ENCODE measurements at places on chromosomes 12 and 14.

GRCh38 chr12:94267921-94268471, 119.6 kb downstream of the PLXNC1 start:
- no peak for DNase-seq

- DNase-seq, result no peak
These were observed at the start of gene KCNK10 for GRCh38 chr14:88323086-88323522. KCNK10 (minus strand) TSS chr14:88323269; CDS start chr14:88322798, 471 bp downstream.

GRCh38 chr14:89432226-89432625, 15.2 kb upstream of the FOXN3 start:
- DNase-seq, result no peak

DNA sequence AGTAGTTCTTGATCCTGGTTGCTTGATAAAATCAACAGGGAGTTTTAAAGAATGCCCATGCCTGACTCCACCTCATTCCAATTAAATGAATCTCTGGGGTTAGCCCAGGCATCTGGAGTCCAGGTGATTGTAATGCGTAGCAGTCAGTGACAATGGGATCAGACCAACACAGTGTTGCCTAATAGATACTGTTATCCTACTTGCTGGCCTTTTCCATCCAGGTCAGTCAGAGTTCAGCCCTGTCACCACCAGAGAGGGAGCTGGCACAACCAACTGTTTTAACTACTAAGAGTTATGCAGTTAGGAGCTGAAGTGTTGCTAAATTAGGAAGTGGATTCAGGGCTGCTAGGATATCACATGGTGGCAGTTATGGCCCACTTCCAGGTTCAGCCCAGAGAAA, 107.1 kb downstream of the GPR135 start:
- no peak for DNase-seq

DNA sequence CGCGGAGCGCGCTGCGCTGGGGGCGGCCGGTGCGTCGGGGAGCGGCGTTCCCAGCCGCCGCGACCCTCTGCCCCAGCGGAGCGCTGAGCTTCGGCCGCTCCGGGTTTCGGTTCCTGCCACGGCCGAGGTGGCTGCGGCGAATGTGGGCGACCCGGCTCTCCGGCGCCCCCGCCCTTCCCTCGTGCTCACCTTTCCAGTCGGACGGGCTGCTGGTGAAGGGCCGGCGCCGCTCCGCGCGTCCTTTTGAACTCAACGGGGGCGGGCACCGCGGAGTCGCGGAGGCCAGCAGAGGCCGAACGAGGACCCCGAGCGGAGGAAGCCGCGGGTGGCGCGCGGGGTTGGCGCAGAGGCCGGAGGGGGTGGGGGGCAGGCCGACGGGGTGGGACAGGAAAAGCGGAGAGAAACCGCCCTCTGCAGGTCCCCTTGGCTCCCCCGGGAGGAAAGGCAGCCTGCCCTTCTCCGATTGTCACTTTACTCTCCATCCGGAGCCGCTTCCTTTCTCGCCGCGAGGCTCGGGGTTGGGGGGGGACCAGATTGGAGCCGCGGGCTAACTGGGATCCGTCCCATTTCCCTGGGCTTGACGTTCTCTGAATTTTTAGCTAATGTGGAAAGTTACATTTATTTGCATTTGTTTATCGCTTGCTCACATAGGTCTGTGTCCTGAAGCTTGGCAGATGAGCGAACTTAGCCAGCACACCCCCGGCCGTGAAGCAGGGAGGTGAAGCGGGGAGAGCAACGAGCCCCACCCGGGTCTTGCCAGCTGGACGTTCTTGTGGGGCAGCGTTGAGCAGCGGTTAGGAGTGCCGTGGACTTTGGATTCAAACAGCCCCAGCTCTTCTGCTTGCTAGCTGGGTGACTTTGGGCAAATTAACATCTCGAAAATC, at the start of gene SMAGP:
SMAGP (minus strand) TSS at position 349 of the 884 bp plus-strand sequence. CDS start 1,137 bp downstream, outside the sequence.
- peak; percentile 22 for DNase-seq

DNA sequence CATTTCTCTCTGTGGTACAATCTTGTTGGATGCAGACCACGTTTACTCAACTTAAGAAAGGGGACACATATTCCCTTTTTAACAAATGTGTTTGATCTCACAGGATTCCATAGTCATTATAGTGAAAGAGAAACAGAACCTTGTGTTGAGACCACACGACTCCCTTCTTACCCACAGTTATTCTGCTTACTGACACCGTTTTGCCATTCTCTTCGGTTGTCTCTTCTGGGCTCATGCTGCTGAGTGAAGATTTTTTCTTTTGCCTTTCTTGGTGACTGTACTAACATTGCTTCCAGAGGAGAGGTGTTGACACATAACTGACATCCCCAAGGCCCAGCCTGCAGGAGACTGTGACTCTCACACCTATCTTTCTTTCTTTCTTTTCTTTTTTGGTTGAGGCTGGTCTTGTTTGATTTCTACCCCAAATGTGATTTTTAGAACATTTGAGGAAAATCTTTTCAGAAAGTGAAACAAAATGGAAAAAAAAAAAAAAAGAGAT, 61.2 kb upstream of the OTOGL start:
- no peak for DNase-seq

DNA sequence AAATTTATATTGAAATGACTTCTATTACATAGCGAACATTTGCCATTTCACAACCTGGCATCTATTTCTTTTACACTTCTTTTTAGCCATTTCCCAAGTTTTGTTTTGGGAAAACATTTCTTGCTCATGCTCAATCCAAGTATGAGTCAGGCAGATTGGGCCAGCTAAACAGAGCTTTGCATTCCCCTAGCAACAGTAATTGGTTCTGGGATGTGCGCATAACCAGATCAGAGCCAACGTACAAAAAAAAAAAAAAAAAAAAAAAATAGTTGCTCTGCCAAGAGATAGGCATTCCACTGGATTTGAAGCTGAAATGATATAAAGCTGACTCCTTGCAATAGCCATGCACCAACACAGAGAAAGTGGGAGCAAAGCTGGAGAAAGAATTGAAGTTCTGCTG, 37.5 kb downstream of the PLCZ1 start:
- DNase-seq, result peak; percentile 62

GRCh38 chr12:47164724-47165439, 85.1 kb upstream of the AMIGO2 start:
- DNase-seq, result no peak

GRCh38 chr12:93748672-93749383, 71.7 kb downstream of the CRADD start:
- DNase-seq, result no peak

DNA sequence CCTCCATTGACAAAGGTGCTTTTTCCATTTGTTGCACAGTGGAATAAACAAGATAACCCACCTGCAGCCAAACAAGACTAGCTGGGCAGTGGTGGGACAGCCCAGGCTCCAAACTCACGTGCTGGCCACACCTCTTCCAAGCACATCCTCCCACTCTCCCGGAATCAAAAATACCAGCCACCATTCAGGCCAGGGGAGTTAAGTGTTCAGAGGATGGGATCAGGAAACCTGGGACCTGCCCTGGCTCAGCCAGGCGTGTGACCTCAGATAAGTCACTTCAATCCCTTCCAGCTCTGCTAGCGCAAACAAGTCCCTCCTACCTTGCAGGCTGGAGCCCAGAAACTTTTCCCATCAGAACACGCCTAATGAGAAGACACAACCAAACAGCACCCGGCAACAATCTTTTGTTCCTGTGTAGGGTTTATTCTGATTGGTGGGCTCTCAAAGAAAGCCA, 43.3 kb downstream of the ACTN1 start:
- DNase-seq, result no peak

DNA sequence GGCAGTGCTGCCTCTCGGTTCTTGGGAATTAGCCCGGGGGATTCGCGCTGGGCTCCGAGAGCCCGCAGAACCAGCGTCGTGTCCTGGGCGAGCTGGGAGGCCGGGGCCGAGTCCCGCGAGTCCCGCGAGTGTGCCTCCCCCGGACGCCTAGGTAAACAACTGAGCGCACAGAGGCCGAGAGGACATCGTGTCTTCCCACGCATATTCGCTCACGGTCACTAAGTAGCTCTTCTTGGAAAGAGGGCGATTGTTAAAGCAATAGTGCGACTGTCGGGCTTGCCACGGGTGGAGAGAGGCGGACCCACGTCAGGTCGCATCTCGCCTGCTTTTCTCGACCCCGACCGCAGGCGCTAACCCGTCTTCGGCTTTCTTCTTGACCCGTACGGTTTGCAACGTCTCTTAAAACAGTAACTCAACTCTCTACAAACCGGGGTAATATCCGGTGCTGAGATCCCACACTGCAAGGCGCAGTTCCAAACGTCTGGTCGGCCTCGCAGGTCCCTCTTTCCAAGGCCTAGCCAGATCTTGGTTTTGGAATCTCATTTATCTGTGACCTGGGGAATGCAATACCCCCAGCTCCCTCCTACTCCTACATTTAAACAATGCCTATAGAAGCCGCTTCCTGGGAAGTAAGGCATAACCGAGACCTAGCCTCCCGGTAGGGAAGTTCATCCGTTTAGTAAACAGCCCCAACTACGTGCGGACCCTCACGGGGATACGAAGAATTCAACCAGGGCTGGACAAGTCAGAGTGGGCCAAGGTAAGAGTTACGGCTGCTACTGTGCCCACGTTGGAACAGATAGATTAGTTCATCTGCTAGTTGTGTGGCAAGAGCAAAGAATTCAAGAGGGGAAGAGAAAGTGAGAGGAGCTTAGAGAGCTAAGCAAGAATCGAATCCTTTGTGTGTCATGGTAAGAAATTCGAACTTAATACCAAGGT, 736 bp upstream of the PHLDA1 start:
- DNase-seq, result peak; percentile 60

GRCh38 chr12:59737725-59738463, 142.1 kb downstream of the SLC16A7 start:
- peak; percentile 11 for DNase-seq

- no peak for DNase-seq
These were observed 315.7 kb downstream of the NPAS3 start for GRCh38 chr14:33254342-33254741.

Data from brain microvascular endothelial cell (primary cell).